ENCODE measurements at places on chromosomes 16 and 17.
A peak's percentile ranks its signal among the peaks of the same experiment; 100 is the strongest.

- H3K27me3 ChIP-seq = peaks cover 68% of the 10 kb centered on the region
- no peak overlapping the region for H3K27ac ChIP-seq
- peaks cover 10% of the 10 kb centered on the region for H3K4me1 ChIP-seq
- H3K36me3 ChIP-seq = no peaks in the 10 kb centered on the region
- DNase-seq = no peak
Observed at GRCh38 chr17:41734949-41735313, 488 bp upstream of the HAP1 start.

DNA sequence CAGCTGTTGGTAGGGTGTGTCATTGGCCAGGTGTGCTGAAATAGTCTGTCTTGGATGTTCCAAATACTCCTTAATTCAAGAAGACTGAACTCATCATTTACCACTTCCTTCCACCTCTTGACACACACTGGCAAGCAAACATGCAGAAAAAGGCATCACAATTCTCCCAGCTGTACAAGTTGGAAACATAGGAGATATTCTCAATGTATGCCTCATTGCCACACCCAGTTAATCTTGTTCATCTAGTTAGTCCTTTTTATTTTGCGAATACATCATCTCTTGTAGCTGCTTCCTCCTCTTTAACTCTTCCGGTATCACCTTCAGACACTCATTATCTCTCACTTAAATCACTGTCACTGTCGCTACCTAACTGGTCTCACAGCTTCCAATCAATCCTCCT lies 75.1 kb upstream of the GOT2 start:
- no peak overlapping the region for H3K4me3 ChIP-seq
- H3K4me1 ChIP-seq = peaks cover 2% of the 10 kb centered on the region
- no peaks in the 10 kb centered on the region for H3K36me3 ChIP-seq
- no peak overlapping the region for H3K27ac ChIP-seq
- DNase-seq = no peak

GRCh38 chr17:5068236-5068635 lies 10.0 kb upstream of the ZFP3 start:
- no peak for DNase-seq
- no peaks in the 10 kb centered on the region for H3K36me3 ChIP-seq
- peaks cover under 1% of the 10 kb centered on the region for H3K4me1 ChIP-seq
- no peak overlapping the region for H3K27ac ChIP-seq
- no peak overlapping the region for H3K4me3 ChIP-seq

DNA sequence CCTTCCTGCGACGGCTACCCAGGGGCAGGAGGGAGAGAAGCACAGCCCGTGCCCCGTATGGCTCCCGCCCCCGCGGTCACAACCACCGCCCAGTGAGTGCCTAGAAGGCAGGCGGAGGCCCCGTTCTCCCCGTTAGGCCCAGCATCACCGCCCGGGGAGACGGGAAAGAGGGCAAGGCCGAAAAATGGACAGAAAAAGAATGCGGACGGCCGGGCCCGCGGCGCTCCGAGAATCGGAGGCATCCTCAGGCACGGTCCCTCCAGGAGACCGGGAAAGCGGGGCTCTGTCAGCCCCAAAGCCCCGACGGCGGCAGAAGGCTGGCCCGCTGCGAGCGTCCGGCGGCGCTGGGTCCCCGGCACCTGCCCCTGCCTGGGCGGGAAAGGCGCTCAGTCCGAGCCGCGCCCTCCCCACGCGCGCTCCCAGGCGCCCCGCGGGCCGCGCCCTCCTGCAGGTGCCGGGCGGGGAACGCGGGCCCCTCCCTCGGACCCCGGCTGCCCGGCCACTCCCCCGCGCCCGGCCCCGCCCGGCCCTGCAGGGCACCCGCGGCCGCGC lies 407 bp downstream of the MCRIP1 start:
- peak overlapping the region; percentile 87 for H3K4me3 ChIP-seq
- no peaks in the 10 kb centered on the region for H3K36me3 ChIP-seq
- H3K27ac ChIP-seq = peak overlapping the region; percentile 95
- no peaks in the 10 kb centered on the region for H3K27me3 ChIP-seq

DNA sequence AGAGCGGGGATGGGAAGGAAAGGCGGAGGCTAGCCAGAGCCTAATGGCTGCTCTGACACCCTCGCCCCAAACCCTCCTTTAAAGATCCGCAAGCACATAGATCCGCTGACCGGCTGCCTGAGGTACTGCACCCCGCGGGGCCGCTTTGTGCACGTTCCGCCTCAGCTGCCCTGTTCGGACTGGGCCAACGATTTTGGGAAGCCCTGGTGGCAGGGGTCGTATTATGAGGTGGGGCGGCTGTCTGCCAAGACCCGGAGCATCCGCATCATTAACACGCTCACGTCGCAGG lies 663 bp downstream of the CYB5D1 start:
- peak; percentile 21 for DNase-seq
- H3K4me1 ChIP-seq = peaks cover 17% of the 10 kb centered on the region
- no peaks in the 10 kb centered on the region for H3K27me3 ChIP-seq
- H3K27ac ChIP-seq = no peak overlapping the region

- H3K4me3 ChIP-seq = no peak overlapping the region
- H3K27ac ChIP-seq = no peak overlapping the region
- peak; percentile 5 for DNase-seq
- peaks cover 13% of the 10 kb centered on the region for H3K27me3 ChIP-seq
Observed at GRCh38 chr17:55845385-55845784, 94.5 kb downstream of the PCTP start.

DNA sequence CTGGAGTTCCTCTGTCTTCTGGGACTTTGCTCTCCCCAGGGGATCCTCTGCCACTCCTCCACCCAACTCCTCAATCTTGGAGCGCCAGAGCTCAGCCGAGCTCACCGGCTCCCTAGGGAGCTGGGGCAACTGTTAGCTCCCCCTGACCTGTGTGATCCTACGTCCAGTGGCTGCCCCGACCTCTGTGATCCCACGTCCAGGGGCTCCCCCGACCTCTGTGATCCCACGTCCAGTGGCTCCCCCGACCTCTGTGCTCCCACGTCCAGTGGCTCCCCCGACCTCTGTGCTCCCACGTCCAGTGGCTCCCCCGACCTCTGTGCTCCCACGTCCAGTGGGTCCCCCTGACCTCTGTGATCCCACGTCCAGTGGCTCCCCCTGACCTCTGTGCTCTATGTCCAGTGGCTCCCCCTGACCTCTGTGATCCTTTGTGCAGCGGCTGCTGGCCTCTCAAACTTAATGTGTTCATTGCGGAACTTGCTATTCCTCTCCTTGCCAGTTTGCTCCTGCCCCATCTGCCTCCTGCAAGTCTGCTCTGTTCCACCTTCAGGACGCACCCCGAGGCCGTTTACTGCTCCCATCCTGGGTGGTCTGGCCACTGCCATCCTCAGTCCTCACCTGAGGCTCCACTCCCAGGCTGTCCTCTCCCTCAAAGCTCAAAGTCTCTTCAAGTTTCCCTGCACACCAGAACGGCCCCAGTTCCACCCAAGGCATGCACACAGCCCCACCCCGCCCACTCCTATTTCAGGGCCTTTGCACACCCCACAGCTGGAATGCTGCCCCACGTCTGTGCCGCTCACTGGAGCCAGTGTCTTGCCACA lies 2.8 kb downstream of the VPS9D1 start:
- peaks cover 4% of the 10 kb centered on the region for H3K36me3 ChIP-seq
- no peak for DNase-seq
- no peak overlapping the region for H3K4me3 ChIP-seq
- peaks cover 5% of the 10 kb centered on the region for H3K4me1 ChIP-seq
- H3K27me3 ChIP-seq = no peaks in the 10 kb centered on the region

DNA sequence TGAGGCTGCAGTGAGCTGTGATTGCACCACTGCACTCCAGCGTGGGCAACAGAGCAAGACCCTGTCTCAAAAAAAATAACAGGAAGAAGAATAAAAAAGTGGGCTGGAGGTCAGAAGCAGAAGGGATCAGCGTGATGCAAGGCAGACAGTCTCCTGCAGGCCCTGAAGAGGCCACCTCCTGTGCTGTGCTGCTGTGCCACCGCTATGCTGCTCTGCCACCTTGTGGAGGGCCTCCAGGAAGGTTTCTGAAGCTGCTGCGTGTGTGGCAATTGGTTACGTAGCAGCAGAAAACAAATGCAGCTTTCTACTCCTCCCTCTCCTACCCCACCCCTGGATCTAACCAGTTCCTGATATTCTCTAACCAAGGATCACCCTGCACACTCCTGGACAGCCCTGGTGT lies 815.5 kb downstream of the KCNJ18 start:
- DNase-seq = no peak
- H3K4me3 ChIP-seq = no peak overlapping the region
- no peaks in the 10 kb centered on the region for H3K36me3 ChIP-seq
- H3K27me3 ChIP-seq = no peaks in the 10 kb centered on the region

GRCh38 chr17:1398931-1399678 lies 917 bp downstream of the YWHAE start:
- peak overlapping the region; percentile 100 for H3K27ac ChIP-seq
- H3K36me3 ChIP-seq = peaks cover 30% of the 10 kb centered on the region
- no peak for DNase-seq
- peak overlapping the region; percentile 99 for H3K4me3 ChIP-seq

- no peak for DNase-seq
- H3K4me3 ChIP-seq = no peak overlapping the region
- H3K36me3 ChIP-seq = no peaks in the 10 kb centered on the region
- no peak overlapping the region for H3K27ac ChIP-seq
- peaks cover 51% of the 10 kb centered on the region for H3K4me1 ChIP-seq
- H3K27me3 ChIP-seq = no peaks in the 10 kb centered on the region
Observed at GRCh38 chr17:57316361-57316760, 60.0 kb downstream of the MSI2 start.

- no peaks in the 10 kb centered on the region for H3K36me3 ChIP-seq
- H3K27me3 ChIP-seq = peaks cover 36% of the 10 kb centered on the region
- no peak overlapping the region for H3K4me3 ChIP-seq
- no peak for DNase-seq
- H3K27ac ChIP-seq = no peak overlapping the region
- H3K4me1 ChIP-seq = no peaks in the 10 kb centered on the region
Observed at GRCh38 chr16:86892509-86892908, 314.2 kb downstream of the FOXL1 start.

- no peak overlapping the region for H3K4me3 ChIP-seq
- peaks cover 10% of the 10 kb centered on the region for H3K27me3 ChIP-seq
- no peak for DNase-seq
- no peaks in the 10 kb centered on the region for H3K36me3 ChIP-seq
- H3K27ac ChIP-seq = no peak overlapping the region
Observed at GRCh38 chr16:65531475-65531874, 409.6 kb upstream of the CDH11 start.

DNA sequence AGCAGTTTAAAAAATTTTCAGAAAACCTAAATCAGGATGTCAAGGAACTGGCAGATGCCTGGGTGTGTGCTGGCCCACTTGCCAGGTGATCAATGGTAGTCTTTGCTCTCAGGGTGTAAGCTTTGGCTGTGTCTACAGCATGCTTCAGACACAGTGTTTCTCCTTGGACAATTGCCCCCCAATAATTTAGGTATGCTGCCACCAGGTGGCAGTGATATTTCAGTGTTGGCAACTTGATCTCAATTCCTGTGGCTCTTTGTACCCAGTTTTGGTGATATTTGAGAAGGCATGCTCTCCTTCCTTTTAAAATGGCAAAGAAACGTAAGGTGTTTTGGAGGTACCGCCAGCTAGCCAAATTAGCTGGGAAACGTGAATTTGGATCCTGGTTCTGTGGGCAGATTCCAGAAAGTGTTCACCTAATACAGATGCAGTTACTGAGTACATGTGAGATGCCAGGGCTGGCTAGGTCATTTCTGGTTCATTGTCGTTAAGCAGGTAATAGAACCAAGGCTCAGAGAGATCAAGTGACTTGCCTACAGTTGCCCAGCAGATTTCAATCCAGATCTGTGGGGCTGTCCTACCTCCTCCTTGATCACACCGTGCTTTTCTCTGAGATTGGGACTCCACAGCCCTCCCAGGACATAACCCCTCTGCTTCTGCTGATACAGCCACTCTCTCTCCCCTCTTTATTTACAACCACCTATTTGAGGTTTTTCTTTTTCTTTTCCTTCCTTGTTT lies 155.6 kb upstream of the PLCG2 start:
- H3K4me1 ChIP-seq = no peaks in the 10 kb centered on the region
- H3K27ac ChIP-seq = no peak overlapping the region
- H3K36me3 ChIP-seq = peaks cover 12% of the 10 kb centered on the region
- no peaks in the 10 kb centered on the region for H3K27me3 ChIP-seq

- H3K36me3 ChIP-seq = peaks cover 75% of the 10 kb centered on the region
- H3K27ac ChIP-seq = peak overlapping the region; percentile 50
- no peaks in the 10 kb centered on the region for H3K27me3 ChIP-seq
- H3K4me3 ChIP-seq = peak overlapping the region; percentile 57
- H3K4me1 ChIP-seq = peaks cover 75% of the 10 kb centered on the region
Observed at GRCh38 chr17:78117027-78117981, 11.3 kb downstream of the TMC6 start.

DNA sequence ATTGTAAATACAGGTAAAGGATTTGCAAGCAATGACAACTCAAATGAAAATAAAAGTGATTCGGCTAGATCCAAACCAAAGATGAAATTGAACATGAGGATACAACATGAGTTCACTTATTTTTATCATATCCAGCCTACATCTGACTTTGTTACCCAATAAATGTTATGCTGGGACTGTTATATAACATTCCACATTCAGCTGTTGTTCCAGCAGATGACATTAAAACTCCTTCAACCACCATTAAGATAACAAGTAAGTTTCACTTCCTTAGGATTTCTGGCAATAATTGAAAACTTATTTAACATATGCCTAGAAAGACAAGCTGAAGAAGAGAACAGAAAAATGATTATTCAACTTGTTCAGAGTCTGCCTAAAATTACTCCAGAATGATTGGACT lies 729.4 kb downstream of the CDH11 start:
- H3K36me3 ChIP-seq = no peaks in the 10 kb centered on the region
- H3K27me3 ChIP-seq = no peaks in the 10 kb centered on the region
- no peak overlapping the region for H3K4me3 ChIP-seq
- DNase-seq = no peak
- H3K4me1 ChIP-seq = no peaks in the 10 kb centered on the region

Data from naive thymus-derived CD8-positive, alpha-beta T cell (primary cell).